Left kidney (tissue), 8 donors: ENCODE measurements at places on chromosomes 13 and 19. TPM values are rescaled to one million over a fixed set of nuclear protein-coding genes. Genes with fewer than 3 reads are reported as not detected.

The PSPC1 gene
- polyA plus RNA-seq, result 94.1 TPM

DNA sequence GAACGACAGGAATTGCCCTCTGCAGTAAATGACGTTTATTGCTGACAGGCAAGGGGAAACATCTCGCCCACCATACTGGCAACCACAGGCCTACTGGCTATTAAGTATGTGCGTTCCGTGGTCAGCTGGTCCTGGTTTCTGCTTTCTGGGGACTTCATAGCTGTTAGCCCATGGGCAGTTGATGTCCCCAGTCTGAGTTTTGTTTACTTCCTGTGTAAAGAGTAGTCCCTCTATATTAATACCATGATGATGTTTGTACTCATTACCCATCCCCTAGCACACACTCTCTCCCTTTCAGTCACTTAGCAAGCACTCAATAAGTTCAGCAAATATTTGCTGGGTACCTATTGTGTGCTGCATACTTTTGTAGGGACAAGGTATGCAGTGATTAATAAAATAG, 6.5 kb upstream of the MIA start:
- DNase-seq, result no peak

GRCh38 chr13:73433890-73434289, 375.1 kb downstream of the KLF5 start:
- no peak for DNase-seq

The FGF21 gene
- not detected for polyA plus RNA-seq

DNA sequence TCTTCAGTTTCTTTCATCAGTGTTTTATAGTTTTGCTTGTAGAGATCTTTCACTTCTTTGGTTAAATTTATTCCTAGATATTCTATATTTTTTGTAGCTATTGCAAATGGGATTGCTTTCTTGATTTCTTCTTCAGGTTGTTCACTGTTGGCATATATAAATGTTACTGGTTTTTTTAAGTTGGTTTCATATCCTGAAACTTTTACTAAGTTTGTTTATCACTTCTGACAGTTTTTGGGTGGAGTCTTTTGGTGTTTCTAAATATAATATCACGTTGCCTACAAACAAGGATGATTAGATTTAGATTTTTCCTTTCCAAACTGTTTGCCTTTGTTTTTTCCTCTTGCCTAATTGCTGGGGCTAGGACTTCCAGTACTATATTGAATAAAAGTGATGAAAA, 109.7 kb downstream of the PAN3 start:
- DNase-seq, result no peak

DNA sequence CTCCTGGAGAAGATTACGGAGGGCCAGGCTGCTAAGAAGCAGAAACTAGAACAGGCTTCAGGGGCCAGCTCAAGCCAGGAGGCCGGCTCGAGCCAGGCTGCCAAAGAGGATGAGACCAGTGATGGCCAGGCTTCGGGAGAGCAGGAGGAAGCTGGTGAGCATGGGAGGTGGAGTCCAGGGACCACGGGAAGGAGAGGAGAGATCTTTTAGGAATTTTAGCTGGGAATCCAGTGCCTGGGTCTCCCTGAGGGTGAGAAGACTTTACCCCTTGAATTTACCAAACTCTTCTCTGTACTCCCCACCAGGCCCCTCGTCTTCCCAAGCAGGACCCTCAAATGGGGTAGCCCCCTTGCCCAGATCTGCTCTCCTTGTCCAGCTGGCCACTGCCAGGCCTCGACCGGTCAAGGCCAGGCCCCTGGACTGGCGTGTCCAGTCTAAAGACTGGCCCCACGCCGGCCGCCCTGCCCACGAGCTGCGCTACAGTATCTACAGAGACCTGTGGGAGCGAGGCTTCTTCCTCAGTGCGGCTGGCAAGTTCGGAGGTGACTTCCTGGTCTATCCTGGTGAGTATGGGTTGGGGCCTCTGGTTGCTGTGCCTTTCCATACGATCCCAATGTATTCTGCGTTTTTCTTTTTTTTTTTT, 824 bp downstream of the TSEN34 start:
- DNase-seq, result no peak

The N4BP2L1 gene
- 29.9 TPM for polyA plus RNA-seq

DNA sequence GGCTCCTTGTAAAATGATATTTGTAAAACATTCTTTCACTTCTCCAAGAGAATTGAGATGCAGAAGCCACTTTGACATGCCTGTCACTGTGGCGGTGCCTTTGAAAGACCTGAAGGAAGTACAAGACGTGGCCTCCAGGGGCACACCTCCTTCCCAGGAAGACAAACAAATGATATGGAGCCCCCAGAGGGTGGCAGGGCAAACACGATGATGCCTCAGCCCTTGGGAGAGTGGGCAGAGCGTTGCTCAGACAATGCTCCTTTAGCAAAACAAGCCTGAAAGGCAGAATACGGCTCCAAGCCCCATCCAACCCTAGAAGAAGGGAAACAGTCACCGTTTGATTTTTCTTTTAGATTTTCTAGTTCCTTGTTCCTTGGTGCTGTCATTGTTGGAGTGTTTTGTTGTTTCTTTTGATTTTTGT, 9.2 kb upstream of the ATP12A start:
- peak; percentile 38 for DNase-seq

The PSG2 gene
- polyA plus RNA-seq, result not detected

The GPATCH1 gene
- 17.3 TPM for polyA plus RNA-seq

The PRODH2 gene
- polyA plus RNA-seq, result 39.3 TPM

DNA sequence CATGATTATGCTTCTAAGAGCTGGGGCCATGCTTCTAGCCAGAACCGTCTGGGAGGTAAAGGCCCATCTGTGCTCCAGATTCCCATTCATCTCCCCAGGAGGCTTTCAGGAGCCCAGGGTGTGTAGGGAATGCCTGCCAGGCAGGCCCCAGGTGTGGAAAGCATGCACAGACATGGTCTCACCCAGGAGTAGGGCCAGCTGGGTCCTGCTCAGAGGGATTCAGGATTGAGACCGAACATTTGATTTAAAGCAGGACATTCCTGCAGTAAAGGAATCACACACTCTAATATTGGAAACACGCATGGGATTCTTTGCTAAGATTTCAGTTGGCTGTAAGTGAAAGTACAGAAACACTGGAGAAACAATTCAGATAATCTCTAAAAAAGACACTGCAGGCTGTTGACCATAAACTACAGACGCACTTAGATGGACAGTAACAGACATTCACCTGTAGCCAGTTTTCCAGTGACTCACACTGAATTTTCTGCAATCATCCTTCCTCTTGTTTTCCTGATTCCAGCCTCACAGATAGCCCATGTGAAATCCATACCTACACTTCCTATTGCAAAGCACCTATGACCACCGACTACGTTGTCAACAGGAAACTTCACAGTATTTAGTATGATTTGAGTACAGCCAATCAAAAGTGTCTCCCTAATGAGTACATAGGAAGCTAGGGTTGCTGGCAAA, 257.8 kb downstream of the TBC1D4 start:
- no peak for DNase-seq

The SULT2A1 gene
- polyA plus RNA-seq, result 0.18 TPM

- DNase-seq, result no peak
Measured at GRCh38 chr13:57340878-57341277, 173.9 kb downstream of the PRR20E start.

- DNase-seq, result no peak
Measured at GRCh38 chr13:99165753-99166587, 34.7 kb upstream of the UBAC2 start.

The WASF3 gene
- polyA plus RNA-seq, result 62.9 TPM

DNA sequence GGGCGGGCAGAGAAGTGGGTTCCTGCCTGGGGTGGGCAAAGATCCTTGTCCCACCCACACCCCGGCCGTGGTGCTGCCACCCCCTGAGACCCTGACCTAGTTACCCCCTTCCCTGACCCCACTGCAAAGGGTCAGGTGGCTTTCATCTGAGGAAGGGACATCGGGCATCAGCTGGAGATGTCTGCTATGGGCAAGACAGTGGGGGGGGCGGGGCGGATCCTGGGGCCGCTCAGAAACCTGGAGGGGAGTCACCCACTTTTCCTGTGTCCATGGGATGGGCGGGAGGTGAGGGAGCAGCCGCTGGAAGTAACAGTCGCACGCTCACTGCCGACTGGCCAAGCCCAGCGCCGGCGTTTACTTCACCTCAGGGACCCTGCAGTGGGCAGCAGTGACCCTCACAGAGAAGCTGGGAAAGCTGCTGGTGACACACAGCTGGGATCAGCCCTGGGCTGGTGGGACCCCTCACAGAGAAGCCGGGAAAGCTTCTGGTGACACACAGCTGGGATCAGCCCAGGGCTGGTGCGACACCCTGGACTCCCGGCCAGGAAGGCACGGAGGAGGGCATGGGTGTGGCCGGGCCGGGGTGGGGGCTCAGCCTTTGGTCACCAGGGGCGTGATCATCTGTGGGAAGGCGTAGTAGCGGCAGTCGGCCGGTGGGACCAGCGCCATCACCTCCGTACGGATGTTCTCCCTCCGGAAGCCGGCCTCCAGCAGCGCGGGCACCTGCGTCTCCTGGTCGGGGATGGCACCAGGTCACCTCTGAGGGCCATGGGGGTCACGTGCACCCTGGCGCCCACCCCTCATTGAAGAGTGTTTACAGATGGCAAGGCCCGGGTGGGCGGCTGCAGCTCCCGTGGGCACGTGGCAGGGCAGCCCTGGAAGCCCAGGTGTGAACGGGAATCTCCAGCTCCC, 4.3 kb downstream of the GAMT start:
- DNase-seq, result no peak

The NLRP4 gene
- polyA plus RNA-seq, result not detected

DNA sequence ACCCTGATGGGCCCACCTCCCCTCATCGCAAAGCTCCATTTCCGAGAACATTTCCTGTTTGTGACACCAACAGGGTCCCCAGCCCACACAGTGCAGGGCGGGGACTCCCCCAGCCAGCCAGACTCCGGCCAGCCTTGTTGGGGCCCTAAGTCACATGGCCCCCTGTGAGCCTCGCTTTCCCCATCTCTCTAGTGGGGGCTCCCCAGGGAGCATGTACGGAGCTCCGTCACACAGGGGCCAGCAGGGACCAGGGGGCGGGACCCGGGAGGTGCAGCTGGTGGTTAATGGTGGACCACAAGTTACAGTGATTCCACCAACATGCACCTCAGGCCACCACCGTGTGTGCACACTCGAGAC, 1.7 kb downstream of the TBXA2R start:
- no peak for DNase-seq

The CD209 gene
- polyA plus RNA-seq, result 1.4 TPM

- DNase-seq, result no peak
Measured at GRCh38 chr13:69921156-69921555, 186.5 kb upstream of the ATXN8OS start.

GRCh38 chr13:34608331-34608730, 333.7 kb upstream of the NBEA start:
- DNase-seq, result no peak

GRCh38 chr19:1674293-1674679, 21.9 kb upstream of the TCF3 start:
- DNase-seq, result no peak

DNA sequence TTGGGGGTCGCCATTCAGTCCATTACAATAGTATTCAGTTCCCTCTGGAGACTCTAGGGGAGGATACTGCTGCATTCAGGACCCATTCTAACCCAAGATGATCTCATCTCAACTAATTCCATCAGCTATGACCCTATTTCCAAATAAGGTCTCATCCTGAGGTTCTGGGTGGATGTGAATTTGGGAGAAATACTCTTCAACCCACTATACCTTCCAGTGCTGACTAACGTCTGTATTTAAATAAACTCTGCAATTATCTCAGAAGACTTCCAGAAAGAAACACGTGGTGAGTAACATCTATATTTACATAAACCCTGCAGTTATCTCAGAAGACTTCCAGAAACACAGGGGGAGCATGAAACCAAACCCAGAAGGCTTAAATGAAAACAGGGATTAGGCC, 1300.7 kb downstream of the PCDH9 start:
- no peak for DNase-seq

- no peak for DNase-seq
Measured at GRCh38 chr13:95710313-95710712, 33.4 kb downstream of the DNAJC3 start.

DNA sequence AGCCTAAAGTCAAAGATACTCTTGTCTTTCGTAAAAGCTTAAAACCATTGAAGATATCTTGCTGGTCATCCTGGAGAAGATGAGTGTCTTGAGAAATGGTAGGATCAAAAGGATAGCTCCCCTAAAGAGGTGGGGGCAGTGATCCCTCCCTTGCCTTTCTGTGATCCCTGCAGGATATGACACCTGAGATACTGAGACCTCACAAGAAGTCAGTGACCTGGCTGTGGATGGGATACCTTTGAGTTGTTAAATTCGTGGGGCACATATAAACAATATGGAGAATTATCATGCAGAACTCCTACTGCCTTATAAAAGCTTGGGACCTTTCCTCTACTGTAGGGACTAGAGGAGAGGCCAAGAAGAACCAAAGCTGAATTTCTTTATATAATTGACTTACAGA, 21.4 kb downstream of the STOML3 start:
- no peak for DNase-seq

- DNase-seq, result no peak
Measured at GRCh38 chr13:35210261-35210660, 266.2 kb downstream of the MAB21L1 start.

The ERICH6B gene
- polyA plus RNA-seq, result 4.0 TPM

DNA sequence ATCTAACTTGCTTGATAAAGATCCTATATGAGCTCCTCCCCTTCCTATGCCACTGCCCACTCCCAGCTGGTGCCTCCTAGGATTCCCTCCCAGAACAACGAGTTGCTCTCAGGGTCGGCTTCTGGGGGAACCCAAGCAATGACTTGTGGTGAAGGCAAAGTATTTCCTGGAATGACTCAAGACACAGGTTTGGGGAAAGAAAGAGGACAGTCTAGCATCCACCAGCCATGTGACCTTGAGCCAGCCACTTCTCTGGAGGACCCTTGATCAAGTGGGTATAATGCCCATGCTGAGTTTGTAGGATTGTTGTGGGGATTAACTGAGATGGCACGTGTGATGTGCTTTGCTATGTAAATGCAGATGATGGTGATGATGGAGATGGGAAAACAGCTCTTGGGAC, 33.0 kb downstream of the MBD3L2B start:
- DNase-seq, result no peak

GRCh38 chr19:43485951-43486350, 18.6 kb downstream of the PHLDB3 start:
- no peak for DNase-seq

GRCh38 chr13:108795841-108796240, 166.4 kb downstream of the MYO16 start:
- DNase-seq, result no peak

GRCh38 chr19:53461866-53462265, 5.7 kb upstream of the ZNF813 start:
- DNase-seq, result no peak

GRCh38 chr13:62626771-62627170, 1211.1 kb upstream of the PCDH20 start:
- no peak for DNase-seq

The ASF1B gene
- polyA plus RNA-seq, result 21.9 TPM

GRCh38 chr13:112819111-112819510, 129.3 kb downstream of the ATP11A start:
- DNase-seq, result no peak

- DNase-seq, result no peak
Measured at GRCh38 chr13:61136093-61136492, 279.6 kb downstream of the PCDH20 start.

The PSG1 gene
- not detected for polyA plus RNA-seq

- DNase-seq, result no peak
Measured at GRCh38 chr19:18393836-18394235, 3.6 kb downstream of the LRRC25 start.

GRCh38 chr13:56988543-56988942, 152.2 kb upstream of the PRR20A start:
- no peak for DNase-seq

- DNase-seq, result no peak
Measured at GRCh38 chr19:35039881-35040825, 1.4 kb upstream of the HPN start.

- DNase-seq, result no peak
Measured at GRCh38 chr13:46097015-46097414, 7.8 kb downstream of the CPB2 start.
